ENCODE measurements at places on chromosomes 7 and 10.

GRCh38 chr7:40474790-40475680 lies 340.2 kb downstream of the SUGCT start:
- no peak for DNase-seq

- DNase-seq, result no peak
These were observed 47.7 kb downstream of the C10orf143 start for GRCh38 chr10:130062976-130063375.

DNA sequence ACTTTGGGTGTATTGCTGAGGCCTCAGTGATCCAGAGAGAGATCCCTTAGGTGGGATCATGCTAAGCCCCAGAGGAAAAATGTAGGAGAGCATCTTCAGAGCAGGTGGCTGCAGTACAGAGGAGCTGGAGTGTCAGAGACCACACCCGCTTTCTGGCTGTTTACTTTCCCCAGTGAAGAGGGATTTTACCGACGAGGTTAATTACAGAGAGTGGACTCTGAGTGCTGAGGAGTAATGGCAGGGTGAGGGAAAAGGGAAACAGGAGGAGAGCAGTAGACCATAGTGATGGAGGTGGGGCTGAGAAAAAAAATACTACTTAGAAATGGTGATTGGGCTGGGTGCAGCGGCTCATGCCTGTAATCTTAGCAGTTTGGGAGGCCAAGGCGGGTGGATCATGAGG lies 43.3 kb upstream of the HBP1 start:
- DNase-seq, result no peak

DNA sequence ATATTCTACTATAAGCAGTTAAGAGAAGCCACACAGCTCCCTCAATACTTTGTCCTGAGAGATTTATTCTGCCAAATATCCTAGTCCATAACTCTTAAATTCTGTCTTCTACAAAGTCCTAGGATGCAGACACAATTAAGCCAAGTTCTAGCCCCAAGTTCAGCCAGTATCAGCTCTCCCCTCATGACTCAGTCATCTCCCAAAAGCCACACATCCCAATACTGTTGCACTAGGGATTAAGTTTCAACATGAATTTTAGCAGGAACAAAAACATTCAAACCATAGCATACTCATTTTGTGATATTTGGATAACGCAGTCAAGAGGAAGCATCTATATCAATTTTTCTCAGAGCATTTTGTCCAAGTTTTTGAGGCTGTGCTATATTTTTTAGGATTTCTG lies 277.4 kb downstream of the FZD1 start:
- no peak for DNase-seq

DNA sequence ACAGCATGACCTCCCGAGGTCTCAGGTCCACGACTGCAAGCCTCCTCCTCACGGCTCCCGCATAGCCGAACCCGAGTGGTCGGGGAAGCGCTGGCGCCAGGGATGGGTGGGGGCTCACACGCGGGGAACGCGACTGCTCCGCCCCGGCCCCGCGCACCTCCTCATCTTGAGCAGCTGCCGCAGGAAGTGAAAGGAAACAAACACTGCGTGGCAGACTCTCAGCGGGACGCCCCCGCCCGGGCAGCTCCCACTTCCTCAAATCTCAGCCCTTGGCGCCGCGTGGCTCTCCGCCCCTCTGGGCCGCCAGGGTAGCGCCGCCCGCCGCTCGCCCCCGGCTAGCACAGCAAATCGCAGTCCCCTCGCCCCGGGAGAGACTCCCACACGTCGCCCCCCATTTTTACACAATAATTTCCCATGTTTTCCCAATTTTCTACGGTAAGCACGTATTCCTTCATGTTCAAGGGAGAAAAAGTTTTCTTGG lies at the start of gene TMEM243:
TSS of gene TMEM243 (minus strand) at position 188 of the 481 bp plus-strand sequence. CDS start 229 bp downstream, outside the sequence.
- peak; percentile 79 for DNase-seq

DNA sequence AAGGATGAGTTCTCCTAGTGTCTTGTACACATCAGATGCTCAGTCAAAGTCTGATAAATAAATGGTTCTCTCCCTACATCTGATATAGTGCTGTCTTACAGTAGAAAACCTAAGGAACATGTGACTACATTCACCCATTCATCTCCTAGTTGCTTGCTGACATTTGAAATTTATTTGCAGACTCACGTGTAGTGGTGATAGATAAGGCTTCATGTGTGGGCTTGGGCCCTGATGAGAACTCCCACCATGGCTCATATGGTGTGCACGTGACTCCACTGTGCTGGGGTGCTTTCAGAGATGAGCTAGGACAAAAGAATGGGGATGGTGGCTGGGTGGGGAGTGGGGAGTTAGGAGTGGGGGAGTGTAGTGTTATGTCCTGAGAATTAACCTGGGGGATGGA lies 287.3 kb downstream of the RPS24 start:
- DNase-seq, result no peak

- DNase-seq, result no peak
These were observed 1216.5 kb downstream of the SORCS3 start for GRCh38 chr10:105857268-105858264.

DNA sequence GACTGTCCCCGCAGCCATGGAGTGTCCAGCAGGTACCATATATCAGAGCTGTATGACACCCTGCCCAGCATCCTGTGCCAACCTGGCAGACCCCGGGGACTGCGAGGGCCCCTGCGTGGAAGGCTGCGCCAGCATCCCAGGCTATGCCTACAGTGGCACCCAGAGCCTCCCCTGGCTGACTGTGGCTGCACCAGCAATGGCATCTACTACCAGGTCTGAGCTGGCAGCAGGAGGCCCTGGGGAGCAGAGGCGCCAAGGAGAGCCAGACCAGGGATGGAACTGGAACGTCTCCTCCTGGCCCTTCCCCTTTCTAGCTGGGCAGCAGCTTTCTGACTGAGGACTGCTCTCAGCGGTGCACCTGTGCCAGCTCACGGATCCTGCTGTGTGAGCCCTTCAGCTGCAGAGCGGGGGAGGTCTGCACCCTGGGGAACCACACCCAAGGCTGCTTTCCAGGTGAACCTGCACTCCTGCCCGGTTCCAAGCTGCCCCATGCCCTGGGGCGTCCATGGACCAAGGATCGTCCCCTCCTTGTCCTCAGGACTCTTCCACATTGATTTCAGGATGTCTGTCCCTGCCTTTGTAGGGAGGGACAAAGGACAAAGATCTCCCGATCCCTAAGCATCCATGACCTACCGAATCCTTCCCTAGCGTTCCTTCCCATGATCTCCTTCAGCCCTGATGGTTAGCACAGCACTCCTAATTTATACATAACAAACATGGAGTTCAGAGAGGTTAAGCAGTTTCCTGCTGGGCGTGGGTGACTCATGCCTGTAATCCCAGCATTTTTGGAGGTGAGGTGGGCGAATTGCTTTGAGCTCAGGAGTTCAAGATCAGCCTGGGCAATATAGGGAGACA lies 33.3 kb downstream of the EPHB4 start:
- no peak for DNase-seq

- no peak for DNase-seq
These were observed 210.8 kb downstream of the ADARB2 start for GRCh38 chr10:1526436-1527055.

DNA sequence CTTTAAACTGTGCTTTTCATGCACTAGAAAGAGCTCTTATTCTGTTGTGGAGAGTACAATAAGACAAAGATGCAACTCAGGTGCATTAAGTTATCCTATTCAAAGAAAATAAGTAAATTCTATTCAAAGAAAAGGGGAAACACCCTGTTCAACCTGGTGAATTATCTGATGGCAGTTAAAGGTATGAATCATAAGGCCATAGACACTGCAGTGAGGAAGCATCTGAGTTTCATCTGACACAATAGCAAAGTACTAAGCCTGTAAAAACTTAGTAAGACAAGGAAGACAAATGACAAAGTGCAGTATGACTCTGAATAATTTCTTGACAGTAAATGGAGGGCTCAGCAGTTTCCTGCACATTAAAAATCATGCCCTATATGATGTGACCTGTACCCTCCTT lies 91.0 kb upstream of the LRRTM3 start:
- no peak for DNase-seq

DNA sequence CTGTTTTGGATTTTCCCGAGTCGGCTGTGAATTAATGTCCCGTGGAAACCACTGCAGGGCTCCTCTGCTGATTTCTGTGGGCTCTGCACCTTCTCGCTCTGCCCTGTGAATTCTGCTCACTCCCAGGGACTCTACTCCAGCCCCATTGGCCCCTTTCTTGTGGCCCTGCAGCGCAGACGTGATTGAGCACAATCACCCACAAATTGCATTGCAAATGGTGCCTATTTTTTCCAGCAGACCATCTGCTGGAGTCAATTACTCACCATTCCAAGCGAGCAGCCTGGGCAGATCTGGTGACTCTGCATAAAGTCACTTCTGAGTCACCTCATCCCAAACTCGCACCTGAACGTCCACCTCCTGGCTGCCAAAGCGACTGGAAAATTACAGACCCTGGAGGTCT lies 235.8 kb downstream of the PAXIP1 start:
- DNase-seq, result no peak

GRCh38 chr7:16929146-16929762 lies 47.5 kb upstream of the AGR3 start:
- no peak for DNase-seq

DNA sequence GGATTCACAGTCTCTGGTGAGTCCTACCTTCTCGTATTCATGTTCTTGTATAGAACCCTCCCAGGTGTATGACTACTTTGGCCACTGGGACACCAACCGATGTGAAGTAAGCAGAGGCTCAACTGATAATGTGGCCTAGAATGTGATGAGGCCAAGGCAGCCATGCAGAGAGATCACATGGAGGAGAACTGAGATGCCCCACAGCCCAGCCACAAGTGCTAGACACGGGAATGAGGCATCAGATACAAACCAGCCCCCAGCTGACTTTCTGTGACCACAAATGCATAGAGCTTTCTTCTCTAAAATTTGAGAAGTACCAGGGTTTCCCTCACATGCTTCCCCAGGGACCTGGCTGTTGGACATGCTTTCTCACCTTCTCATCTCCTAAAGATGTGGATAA lies 375.7 kb downstream of the CCSER2 start:
- DNase-seq, result no peak

DNA sequence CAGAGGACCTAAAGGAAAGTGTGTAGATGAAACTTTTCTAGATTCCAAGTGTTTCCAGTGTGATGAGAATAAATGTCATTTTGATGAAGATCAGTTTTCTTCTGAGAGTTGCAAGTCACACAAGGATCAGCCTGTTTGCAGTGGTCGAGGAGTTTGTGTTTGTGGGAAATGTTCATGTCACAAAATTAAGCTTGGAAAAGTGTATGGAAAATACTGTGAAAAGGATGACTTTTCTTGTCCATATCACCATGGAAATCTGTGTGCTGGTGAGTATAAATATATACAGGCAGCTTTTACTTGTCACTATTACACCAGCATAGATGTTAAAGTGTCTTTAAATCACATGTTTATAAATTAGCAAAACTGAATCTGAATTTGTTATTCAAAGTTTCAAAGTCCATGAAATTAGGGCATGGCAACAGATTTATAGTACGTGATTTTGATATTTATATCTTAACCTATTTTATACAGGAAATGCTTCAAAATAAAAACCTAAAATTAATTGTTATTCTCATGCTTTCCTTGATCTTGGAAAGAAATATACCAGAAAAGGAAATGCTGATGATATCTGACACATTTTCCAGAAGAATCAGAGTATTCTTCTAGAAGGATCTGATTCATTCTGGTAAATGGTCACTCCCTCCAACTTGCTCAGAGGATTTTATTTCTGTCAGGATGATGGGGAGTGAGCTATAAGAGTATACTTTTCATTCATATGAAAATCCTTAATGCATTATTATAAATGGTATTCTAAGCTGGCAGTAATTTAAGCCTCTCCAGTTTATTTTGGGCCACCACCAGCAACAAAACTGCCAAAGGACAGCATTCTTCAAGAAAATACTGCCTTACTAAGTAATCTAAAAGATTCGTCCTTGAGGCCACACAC lies 71.4 kb downstream of the ITGB8 start:
- DNase-seq, result peak; percentile 24

GRCh38 chr7:100008525-100008924 lies 6.9 kb upstream of the ZKSCAN1 start:
- no peak for DNase-seq

DNA sequence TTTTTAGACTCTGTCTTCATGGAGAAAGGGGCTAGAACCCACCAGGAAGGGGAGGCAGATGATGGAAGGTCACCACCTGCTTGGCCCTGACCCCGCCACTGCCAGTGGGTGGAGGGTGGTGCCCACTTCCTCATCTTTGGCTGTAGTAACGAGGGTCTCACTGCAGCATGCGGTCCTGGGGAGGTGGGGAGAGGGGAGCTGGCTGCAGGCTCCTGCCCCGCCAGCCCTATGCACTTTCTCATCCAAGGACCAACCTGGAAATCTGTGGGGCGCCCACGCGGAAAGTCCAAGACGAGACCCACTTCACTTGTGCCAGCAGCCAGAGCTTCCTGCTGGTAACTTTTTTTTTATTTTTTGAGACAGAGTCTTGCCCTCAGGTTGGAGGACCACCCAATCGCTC lies 101.0 kb downstream of the CUX1 start:
- no peak for DNase-seq

DNA sequence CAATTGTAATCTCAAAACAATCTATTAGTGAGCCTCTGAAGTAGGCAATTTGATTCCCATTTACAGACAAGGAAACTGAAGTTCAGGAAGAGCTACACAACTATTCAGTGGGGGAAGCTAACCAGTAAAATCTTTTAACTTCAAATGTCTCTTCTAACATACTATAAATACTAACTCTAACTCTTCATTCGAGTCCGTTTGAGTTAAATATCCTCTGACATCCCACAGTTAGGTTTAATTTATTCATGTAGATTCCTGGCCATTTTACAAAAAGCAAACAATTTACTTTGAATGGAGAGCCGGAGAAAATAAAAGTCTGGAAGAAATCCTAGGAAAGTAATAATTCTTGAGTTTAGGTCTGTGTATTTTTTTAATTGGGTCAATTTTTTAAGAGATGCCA lies 64.7 kb downstream of the HYCC1 start:
- DNase-seq, result no peak

- DNase-seq, result no peak
These were observed 75.4 kb downstream of the WIPF3 start for GRCh38 chr7:29881724-29882123.

Data from muscle of back (tissue), 13 donors.